ENCODE measurements at places on chromosomes 4 and X.

GRCh38 chr4:44535981-44536380 is 87.4 kb upstream of the KCTD8 start:
- DNase-seq, result peak; percentile 66

GRCh38 chrX:110170029-110170428 is 147.9 kb downstream of the AMMECR1 start:
- DNase-seq, result no peak

GRCh38 chrX:131923614-131924250 is 99.4 kb upstream of the STK26 start:
- DNase-seq, result no peak

DNA sequence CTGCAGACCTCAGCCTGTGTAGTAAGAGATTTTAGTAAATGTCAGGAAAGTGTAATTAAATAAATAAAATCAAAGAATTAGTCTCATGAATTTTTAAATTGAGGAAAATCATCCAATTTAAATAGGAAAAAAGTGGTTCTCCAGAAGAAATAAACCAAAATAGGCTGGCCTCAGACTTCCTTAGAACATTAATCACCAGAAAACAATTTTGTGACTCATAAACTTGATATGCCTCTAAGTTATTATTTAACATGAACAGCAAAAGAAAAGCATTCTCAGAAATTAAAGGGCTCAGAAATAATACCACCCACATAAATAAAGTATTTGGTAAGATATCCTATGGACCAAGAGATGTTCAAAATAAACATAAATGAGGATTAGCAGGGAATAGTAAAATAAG is 14.3 kb downstream of the FAM47B start:
- DNase-seq, result peak; percentile 15

GRCh38 chr4:82786828-82787227 is 11.8 kb downstream of the SCD5 start:
- no peak for DNase-seq

GRCh38 chr4:72629540-72629939 is 60.5 kb upstream of the ADAMTS3 start:
- no peak for DNase-seq

- DNase-seq, result no peak
These were observed 20.3 kb downstream of the MEPE start for GRCh38 chr4:87853108-87853507.

- no peak for DNase-seq
These were observed 3.7 kb upstream of the OSTC start for GRCh38 chr4:108646706-108647105.

DNA sequence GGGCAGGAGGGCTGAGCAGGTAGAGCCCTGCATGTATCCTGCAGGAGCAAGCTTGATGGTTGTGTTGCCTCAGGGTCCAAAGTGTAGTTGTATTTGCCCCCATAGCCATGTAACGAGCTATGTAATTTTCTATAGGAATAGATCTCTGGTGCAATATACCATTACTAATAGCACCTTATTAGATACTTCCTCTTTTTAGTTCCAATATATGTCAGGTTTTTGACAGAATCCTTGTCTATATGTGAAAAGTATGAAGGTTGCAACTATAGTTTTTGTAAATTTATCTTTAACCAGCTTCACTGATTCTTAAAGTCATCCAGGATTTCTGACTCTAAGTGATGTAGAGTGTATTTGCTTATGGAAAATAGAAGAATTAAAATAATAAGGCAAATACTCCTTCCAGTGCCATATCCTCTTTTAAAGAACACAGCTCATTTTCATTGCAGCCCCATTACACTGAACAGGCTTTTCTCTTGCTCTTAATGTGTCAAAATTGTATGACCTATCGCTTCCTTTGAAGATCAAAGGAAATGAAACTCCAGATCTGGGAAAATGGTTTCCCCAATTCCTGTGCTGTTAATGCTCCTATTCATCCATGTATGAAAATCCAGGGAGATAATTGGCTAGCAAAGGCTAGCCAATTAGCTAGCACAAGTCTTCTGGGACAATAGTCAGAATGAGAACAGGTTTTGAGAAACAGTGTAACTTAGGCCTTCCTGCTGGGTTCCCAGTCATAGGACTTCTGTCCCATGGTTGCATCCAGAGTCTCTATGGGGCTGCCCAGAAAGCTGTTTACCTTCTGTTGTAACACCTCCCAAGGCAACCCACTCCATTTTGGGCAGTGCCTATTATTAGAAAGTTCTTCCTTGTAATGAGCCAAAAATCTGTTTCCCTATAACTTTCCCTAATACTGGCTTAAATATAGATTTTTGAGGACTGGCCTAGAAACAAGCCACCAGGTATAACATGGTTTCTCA is 90.6 kb downstream of the TSPAN7 start:
- no peak for DNase-seq

GRCh38 chr4:8592366-8593263 is at the start of gene CPZ:
Gene CPZ (plus strand): TSS chr4:8592765. CDS start chr4:8592834, 69 bp downstream.
- no peak for DNase-seq

DNA sequence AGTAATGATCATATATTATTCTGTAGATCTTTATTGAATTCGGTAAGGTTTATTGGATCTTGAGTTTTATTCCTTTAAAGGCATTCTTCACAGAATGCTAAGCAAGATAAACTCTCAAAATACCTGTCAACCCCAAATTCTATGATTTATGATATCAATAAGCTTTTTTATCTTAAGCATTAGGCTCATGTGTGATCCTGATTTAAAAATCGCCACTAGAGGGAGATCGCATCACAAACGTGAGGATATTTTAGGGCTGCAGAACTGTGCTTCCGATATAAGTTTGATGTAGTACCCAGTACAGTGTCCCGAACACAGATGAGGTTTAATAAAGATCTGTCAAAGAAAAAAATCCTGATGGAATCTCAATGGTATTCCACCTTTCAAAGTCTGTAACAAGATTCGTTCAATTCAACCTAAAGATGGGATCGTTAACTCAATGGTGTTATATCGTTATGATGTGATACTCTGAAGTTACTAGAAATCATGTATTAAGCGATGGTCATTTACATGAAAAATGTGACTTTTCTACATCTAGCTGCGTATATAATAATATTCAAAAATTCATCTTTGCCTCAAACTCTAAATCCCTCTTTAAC is 169.0 kb downstream of the CORIN start:
- DNase-seq, result peak; percentile 14

DNA sequence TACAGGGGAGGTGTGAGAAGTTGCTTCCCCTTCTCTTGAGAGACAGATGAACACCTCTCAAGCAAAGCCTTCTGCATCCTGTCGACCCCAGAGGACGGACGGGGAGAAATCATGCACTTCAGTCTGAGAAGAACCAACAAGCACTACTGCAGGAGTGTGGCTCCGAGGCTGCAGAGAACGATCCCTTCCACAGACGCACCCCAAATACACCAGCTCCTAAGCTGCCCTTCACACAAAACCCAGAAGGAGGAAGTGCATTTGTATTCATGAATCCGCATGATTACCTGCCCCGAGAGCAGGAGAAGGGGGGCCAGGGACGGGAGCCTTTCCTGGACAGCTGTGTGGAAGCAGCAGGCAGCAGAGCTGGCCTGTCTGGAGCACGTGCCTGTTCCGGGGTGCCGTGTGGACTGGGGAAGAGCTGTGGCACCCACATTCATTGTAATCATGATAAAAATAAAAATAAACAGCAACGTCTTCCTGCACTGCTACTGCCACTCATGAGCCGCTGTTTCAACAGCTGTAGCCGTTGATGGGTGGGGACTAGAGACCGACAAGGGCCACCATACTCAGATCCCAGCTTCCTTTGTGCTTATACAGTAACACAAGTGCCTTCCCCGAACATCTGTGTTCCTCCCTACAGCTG is 42.9 kb downstream of the ACSL1 start:
- no peak for DNase-seq

DNA sequence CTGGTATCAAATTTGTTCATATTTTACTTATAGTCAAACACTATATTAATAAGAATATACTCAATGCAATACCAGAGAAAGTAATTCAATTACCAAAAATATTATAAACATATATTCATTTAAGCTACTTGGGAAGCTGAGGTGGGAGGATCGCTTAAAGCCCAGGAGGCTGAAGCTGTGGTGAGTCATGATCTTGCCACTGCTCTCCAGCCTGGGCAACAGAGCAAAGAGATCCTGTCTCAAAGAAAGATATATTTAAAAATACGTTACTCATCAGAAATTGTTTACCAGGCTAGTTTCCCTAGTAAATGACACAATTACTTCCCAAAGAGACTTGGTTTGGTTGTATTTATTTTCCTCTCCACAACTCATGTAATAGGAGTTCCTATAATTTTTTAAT is 433.6 kb downstream of the GASK1B start:
- DNase-seq, result no peak

DNA sequence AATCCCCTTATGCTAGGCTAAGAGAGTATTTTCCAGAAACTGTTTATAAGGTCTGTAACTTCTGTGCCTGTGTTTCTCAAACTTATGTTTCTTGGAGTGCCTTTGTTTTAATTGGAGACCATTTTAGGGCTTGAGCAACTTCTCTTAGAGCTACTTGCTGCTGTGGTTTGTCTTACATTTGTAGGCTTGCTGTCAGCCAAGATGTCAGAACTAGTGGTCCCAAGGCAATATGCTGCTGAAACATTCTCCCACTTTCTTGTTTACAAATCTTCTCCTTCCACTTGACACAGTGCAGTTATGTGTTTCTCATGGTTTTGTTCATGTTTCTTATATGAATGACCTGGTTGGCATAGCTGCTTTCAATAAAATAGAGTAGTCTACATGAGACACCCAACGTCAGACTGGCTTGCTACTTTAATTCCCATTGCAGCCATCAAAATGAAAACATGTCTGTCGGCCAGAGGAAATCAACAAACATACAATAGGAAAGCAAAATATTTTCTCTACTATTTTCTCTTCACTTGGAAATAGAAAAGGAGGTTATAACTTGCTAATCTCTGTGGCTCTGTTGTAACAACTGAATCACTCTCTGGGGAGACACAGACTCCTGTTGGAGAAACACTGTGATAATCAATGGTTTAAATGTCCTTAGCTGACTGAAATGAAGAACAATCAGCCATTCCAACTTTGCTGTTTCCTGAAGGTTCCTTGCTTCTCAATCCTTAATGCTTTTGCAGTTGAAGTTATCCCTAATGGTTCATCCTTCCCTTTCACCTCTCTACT is 426.4 kb downstream of the PDGFC start:
- DNase-seq, result no peak

DNA sequence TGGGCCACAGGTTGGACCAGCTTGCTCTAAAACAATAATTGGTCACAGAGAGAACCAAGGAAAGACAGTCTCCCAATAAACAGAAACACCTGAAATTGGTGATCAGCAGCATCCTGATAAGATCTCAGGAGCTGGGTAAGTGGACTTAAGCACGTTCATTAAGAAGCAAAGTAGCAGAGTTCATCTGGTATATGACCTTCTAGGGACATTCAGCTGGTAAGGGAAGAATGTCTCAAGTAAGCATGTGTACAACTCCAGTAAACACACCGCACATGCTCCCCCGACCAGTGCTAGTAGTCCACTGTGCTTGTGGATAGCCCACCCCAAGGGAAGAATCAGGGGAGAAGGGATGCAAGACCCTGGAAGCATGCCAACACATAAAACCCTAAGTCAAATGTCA is 216.9 kb downstream of the EPHA5 start:
- DNase-seq, result no peak

GRCh38 chr4:54290980-54291379 is 61.9 kb downstream of the PDGFRA start:
- no peak for DNase-seq

DNA sequence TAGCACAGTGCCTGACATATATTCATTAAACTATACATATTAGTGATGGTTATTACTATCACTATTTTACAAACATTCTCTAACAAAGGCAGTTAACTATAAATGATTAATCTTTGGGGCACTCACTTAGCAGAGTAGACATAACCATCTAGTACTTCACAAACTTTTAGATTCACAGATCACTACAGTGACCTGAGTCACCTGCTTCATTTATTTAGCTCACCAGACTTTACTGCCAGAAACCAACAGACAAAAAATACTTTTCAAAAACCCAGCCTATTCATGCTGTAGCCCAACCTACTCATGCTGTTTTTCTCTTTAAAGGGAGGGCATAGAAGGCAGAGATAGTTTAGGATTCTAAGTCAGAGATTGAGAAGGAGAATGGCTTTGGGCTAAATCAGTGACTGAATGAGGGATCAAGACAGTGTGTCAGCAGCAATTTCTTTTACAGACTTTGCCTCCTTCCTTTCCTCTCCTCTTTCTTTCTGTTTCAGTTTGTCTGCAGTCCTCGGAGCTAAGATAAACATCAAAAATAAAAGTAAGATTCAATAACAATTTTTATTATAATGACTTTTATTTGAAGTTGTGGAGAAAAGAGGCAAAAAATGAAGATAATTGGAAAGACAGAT is 34.7 kb upstream of the PDE5A start:
- DNase-seq, result no peak

GRCh38 chr4:53598901-53599300 is 7.6 kb upstream of the LNX1 start:
- DNase-seq, result peak; percentile 59

GRCh38 chr4:184281231-184282139 is 63.8 kb upstream of the ENPP6 start:
- DNase-seq, result no peak

DNA sequence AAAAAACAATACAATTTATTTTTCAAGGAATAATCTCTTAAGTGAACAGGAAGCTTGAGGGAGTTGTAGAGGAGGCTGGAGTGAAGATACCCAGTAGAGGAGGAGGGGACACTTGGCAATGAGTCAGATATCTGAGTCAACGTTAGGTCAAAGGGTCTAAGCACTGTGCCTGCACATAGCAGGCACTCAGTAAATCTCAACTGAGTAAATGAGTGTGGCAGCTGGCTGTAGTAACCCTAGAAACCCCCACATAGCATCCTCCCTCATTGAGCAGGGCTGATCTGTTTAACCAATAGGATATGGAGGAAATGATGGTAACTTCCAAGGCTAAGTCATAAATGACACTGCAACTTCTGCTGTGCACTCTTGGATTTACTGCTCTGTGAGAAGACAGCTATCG is 186.0 kb upstream of the FAM241A start:
- no peak for DNase-seq

DNA sequence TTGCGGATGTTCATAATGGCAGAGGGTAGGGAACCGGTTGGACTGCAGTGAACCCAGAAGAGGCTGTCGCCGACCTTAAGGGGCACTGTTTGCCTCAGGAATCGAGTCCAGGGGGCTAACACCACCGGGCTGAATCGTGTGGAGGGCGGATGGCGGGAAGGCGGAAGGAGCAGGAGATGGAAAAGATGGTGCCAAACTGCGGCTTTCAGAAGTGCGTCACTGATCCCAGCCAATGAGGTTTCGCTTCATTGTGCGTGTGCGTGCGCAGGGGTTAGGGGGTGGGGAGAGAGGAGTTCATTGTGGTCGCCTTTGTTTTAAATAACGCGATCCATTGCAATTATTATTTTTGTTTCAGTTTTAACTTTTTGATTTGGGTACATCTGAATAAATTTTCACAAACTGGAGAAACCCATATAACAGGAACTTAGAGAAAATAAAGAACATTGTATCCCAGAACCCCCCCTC is at the start of gene NAA11:
NAA11 (minus strand) TSS at position 198 of the 465 bp plus-strand sequence; CDS start at position 14, 184 bp downstream.
- no peak for DNase-seq

DNA sequence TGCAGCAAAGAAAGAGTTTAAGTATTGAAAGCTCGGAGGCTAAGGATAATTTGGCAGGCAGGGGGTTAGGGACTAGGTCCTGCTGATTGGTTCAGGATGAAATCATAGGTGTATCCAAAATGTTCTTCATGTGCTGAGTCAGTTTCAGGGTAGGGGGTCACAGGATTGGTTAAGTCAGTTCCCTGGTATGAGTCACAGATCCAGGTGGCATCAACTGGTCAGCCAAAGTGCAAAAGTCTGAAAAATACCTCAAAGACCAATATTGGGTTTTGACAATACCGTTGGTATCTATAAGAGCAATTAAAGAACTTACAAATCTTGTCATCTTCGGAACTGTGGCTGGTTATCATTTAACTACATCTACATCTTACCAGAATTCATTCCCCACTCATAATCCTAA is 25.6 kb upstream of the PRDM8 start:
- DNase-seq, result no peak

Data from retinal pigment epithelial cell (primary cell).